ENCODE measurements at places on chromosomes 12 and 14.
A peak's percentile ranks its signal among the peaks of the same experiment; 100 is the strongest.

DNA sequence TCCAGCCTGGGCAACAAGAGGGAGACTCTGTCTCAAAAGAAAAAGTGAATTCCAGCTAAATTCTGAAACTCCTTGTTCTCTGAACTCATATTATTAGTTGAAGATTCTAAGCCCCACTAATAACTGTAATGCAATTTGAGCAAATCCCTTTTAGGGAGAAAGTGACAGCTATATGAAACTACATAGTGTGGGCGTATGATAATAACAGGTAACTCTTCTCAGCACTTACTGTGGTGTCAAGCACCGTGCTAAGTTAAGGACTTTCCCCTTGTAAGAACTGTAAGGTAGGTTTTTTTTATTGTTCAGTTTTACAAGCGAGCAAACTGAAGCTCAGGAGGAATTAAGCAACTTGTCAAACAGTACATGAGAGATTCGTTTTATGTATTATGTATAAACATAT, 5.4 kb downstream of the ANKRD13A start:
- no peak for DNase-seq

- no peak for DNase-seq
These were observed 76.4 kb upstream of the FAR2 start for GRCh38 chr12:29072631-29073030.

- DNase-seq: no peak
These were observed 55.6 kb downstream of the FNTB start for GRCh38 chr14:65042296-65042695.

DNA sequence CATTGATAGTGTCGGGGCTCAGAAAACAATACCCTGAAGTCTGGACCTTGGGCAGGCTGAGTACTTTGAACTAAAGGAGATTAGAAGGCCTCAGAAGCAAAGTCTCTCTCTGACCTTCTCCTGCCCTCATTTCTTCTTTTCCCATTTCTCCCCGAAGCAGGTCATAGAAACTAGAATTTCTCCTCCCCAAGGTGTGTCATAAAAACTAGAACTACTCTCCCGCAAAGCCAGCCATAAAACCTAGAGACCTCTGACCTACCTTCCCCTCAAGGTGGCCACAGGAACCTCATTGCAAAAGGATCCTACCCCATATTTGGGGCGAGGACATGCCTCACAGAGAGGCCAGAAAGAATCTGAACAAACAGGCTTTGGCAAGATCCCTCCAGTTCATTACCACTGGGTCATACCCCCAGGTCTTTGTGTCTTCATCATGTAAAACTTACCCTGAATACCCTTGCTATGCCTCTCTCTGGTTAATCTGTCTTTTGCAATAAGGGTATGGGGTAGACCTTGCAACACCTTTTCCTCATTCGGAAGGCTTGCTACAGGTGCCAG, 64.7 kb upstream of the ZFP36L1 start:
- no peak for DNase-seq

DNA sequence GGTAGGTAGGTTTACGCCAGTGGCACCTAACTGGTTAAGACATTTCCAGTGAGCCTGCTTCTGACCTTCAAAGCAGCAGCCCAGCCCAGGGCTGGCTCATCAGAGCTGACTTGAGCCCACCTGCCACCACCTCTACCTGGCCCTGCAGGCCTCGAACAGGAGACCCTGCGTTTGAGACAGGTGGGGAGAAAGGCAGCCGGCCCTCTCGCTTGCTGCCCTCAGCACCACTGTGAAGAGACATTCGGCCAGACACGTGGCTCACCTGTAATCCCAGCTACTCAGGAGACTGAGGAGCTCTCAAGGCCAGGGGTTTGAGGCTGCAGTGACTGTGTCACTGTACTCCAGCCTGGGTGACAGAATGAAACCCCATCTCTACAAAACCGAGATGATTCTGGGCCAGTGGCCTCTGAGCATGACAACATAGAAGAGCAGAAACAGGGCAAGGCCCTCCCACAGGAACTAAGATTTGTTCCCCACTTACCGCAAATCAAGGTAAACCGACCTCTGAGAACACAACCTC, 74.2 kb downstream of the TESC start:
- DNase-seq: no peak

- no peak for DNase-seq
These were observed 55.0 kb upstream of the PCED1B start for GRCh38 chr12:47024463-47024862.

- DNase-seq: no peak
These were observed 36.4 kb upstream of the NR1H4 start for GRCh38 chr12:100437038-100437841.

GRCh38 chr12:62919838-62920237, 15.1 kb downstream of the PPM1H start:
- peak; percentile 29 for DNase-seq

DNA sequence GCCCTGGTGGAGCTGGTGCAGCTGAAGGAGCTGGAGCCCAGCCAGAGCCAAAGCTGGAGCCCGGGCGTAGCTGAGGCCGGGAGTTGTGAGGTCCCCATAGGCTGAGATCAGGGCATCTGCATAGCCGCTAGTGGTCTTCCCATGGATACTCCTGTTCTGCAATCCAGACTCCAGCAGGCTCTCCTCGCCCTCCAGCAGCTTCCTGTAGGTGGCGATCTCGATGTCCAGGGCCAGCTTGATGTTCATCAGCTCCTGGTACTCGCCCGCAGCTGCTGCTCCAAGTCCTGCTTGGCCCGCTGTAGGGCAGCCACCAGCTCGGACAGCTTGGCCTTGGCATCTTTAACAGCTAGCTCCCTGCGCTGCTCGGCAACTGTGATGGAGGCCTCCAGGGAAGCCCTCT, 966.1 kb downstream of the FSCB start:
- DNase-seq: no peak

- DNase-seq: no peak
These were observed 101.0 kb downstream of the RALGAPA1 start for GRCh38 chr14:35708062-35708461.

- DNase-seq: peak; percentile 69
These were observed 27.4 kb downstream of the CFAP54 start for GRCh38 chr12:96516472-96517430.

DNA sequence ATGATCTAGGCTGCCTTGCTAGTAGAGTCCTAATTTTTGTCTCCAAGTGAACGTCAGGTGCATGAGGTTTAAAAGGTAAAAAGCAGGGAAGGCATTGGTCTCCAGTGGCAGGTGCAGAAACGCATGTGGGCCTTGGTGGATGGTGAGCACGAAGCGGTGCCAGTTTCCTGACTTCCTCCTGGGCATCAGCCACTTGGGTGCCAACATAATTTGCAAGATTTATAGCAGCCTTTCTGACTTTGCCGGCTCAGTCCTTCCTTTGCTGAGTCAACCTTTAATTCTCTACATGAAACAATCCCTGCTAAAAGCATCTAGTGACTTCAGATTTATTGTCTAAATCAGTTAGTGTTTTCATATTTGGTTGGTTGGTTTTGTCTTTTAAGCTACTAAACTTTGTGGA, 355.7 kb upstream of the TMEM132C start:
- DNase-seq: no peak

- no peak for DNase-seq
These were observed 486.2 kb downstream of the NAV3 start for GRCh38 chr12:78316631-78317468.

DNA sequence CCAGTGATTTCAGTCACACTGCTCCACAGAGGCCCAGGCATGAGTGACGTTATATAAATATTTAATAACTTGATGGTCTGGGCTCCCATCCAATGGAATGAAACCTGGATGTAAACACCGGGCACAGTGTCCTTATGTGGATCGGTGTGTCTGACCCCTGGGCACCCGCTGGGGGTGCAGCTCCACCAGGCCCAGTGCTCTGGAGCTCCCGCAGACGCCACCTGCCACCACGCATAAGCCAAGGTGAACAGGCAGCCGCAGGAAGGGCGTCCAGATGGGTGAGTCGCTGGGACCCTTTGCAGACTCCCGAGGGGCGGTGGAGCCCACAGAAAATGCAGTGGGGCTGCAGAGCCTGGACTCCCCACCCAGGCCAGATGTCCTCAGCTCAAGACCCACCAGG, 121.6 kb downstream of the SCARB1 start:
- DNase-seq: no peak

DNA sequence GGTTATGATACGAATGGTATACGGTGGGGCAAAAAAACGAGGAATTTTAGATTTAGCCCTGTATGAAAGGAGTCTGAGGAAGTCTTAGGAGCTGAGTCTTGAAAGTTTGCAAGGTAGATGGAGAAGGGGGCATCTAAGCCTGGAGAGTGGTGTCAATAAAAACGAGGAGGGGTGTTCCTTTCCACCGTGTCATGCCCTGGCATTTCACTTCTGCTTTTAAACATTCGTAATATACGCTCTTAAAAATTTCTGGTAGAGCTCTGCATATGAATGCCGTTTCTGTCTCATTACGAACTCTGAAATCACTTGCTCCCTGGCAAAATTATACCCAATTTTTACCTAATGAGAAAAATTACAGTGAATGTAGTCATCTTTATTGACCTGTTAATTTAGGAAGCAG, 170.2 kb downstream of the ERC1 start:
- DNase-seq: no peak
